ENCODE measurements at places on chromosomes 3 and 15.

- DNase-seq, result no peak
These were observed 268.0 kb upstream of the ARHGEF26 start for GRCh38 chr3:153853163-153853562.

DNA sequence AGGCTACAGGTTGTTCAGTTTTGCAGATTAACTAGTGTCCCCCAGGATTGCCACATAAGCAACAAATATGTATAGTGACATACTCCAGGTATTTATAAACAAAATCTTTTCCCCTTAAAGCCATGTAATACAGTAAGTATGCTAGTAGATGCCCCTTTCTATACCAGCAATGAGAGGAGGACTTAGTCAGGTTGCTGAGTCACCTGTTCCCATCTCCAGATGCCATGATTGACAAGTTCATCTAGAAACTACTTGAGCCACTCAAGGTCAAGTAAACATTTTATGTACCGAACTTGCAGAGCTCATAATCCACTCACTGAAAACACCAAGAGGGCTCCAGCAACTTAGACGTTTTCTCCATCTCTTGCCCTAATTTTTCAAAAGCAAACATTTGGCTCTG is 18.2 kb downstream of the SLC9A9 start:
- DNase-seq, result no peak

- DNase-seq, result no peak
These were observed 1.6 kb downstream of the NKTR start for GRCh38 chr3:42601896-42602581.

DNA sequence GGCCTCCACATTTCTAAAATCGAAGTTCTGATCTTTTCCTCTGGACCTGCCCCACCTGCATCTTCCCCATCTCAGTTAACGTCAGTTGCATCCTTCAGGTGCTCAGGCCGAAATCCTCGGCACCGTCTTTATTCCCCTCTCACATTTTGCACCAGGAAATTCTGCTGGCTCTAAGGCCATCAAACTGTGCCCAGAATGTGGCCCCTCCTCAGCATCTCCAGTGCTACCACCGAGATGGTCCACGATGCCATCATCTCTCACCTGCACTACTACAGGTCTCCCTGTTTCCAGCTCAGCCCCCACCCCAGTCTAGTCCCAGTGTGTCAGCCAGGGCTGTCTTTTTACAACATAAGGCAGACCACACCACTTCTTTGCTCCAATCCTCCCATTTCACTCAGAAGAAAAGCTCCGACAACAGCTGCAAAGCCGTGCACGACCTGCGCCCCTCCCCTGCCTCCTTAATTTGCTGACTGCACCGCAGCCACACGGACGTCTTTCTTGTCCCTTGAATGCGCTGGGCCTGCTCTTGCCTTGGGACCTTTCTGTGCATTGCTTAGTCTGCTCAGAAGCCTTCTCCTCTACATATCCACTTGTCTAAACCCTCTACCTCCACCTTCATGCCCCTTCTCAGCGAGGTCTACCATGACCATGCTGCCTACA is 14.4 kb downstream of the MUC20 start:
- DNase-seq, result no peak

DNA sequence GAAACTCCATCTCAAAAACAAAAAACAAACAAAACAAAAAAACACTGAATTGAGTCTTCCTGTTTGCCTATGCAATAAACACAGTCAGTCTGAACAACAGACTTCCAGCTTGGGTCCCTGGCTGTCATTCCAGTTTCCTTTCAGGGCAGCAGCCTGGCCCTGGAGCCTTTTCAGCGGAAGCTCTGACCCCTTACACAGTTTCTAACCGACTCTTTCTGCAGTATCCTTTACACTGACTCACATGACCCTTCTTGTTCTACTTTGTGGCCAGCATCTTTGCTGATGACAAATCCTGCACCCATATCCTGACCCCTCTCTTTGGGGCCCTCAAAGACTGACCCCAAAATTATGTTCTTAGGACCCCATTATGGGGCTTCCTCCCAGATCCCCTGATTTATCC is 38.3 kb upstream of the INO80 start:
- no peak for DNase-seq

- no peak for DNase-seq
These were observed 799 bp downstream of the RARB start for GRCh38 chr3:25428789-25429335.

Data from stimulated activated naive CD8-positive, alpha-beta T cell treated with anti-CD3 and anti-CD28 coated beads, Interleukin-15, amount 100 ng/mL, for 72 hours (primary cell).